ENCODE measurements at places on chromosomes 1 and 21. TPM values are rescaled to one million over a fixed set of nuclear protein-coding genes. Genes with fewer than 3 reads are reported as not detected.

Gene CLCA4
- not detected for total RNA-seq

Gene TMEM167B
- 21.7 TPM for total RNA-seq

Gene P3R3URF
- total RNA-seq = not detected

Gene NES
- 30.6 TPM for total RNA-seq

Gene FCGR3A
- total RNA-seq = not detected

Gene TFF2
- total RNA-seq = not detected

Gene RHOU
- 17.7 TPM for total RNA-seq

Gene AADACL3
- not detected for total RNA-seq

Gene SLC22A15
- 0.50 TPM for total RNA-seq

Measured in cardiac ventricle fibroblast (primary cell).